ENCODE measurements at places on chromosomes 6 and 20.

DNA sequence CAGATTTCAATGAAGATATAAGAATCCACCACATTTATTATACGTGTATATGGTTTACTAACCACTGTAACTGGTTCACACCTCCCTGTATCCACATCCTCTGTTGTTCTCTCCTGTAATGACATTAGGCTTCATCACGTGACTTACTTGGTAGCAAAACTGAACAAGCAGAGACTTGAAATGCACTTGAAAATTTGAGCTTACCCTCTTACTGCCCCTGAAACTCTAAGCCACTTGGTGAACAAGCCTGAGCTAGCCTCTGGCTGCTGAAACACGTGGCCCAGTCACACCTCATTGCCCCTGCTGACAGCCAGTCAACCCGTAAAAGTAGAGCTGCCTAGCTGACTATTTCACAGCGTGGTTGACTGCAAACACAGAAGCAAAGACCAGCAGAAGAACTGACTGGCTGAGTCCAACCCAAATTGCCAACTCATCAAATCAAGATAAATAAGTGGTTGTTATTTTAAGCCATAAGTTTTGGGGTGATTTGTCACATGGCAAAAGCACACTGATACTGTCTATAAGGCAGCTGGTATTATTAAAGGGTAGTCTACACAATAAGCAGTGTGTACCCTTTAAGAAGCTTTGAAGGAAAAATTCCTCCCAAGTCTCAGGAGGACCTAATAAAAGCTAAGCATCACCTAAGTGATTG lies 109.0 kb downstream of the RALGAPA2 start:
- no peak for DNase-seq

GRCh38 chr20:61621035-61621730 lies 369.1 kb downstream of the CDH4 start:
- no peak for DNase-seq

GRCh38 chr6:31736768-31737314 lies 511 bp upstream of the CLIC1 start:
- no peak for DNase-seq

- peak; percentile 4 for DNase-seq
Measured at GRCh38 chr6:126180585-126180984, 159.3 kb upstream of the CENPW start.

DNA sequence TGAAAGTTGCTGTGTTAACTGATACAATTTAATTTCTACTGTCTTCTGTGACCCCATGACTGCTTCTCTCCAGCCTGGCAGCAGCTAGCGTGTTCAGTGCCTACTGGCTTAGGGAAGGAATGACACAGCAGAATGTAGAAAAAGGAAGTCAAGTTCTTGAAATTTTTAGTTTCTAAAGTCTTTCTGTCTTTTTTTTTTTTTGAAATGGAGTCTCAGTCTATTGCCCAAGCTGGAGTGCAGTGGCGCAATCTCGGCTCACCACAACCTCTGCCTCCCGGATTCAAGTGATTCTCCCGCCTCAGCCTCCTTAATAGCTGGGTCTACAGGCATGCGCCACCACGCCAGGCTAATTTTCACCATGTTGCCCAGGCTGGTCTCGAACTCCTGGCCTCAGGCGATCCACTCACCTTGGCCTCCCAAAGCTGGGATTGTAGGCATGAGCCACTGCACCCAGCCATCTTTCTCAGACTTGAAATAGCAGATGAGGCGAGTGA lies 39.3 kb downstream of the PCNA start:
- no peak for DNase-seq

- no peak for DNase-seq
Measured at GRCh38 chr6:11592294-11592906, 54.9 kb downstream of the TMEM170B start.

GRCh38 chr6:16544006-16544405 lies 217.3 kb downstream of the ATXN1 start:
- DNase-seq = no peak

GRCh38 chr6:163404825-163405265 lies 9.7 kb upstream of the QKI start:
- no peak for DNase-seq

GRCh38 chr6:152176268-152176667 lies 368.8 kb downstream of the ESR1 start:
- DNase-seq = no peak

- DNase-seq = no peak
Measured at GRCh38 chr6:169752074-169752623, 727 bp downstream of the ERMARD start.
